ENCODE measurements at places on chromosomes 1 and 21. TPM values are rescaled to one million over a fixed set of nuclear protein-coding genes. Genes with fewer than 3 reads are reported as not detected.

DNA sequence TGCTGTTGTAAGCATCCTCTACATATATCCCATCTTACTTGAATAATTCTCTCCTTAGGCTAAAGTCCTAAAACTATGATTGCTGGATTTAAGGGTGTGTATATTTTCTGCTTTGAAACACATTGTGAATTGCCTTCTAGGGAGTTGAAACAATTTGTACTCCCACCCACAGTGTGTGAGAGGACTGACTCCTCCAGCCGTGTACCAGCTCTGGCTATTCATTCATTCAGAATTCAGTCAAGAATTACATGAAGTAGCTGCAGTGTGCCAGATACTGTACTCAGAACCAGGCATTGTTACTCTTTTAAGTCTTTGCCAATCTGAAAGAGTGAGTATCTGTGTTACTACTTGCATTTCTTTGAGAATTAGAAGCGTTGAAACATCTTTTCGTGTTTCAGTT, 135.0 kb downstream of the DHRS3 start:
- H3K27me3 ChIP-seq: no peaks in the 10 kb centered on the region
- H3K36me3 ChIP-seq: peaks cover 4% of the 10 kb centered on the region
- H3K4me3 ChIP-seq: no peak overlapping the region
- no peak overlapping the region for H3K27ac ChIP-seq
- peaks cover 58% of the 10 kb centered on the region for H3K4me1 ChIP-seq
- no peak for DNase-seq

DNA sequence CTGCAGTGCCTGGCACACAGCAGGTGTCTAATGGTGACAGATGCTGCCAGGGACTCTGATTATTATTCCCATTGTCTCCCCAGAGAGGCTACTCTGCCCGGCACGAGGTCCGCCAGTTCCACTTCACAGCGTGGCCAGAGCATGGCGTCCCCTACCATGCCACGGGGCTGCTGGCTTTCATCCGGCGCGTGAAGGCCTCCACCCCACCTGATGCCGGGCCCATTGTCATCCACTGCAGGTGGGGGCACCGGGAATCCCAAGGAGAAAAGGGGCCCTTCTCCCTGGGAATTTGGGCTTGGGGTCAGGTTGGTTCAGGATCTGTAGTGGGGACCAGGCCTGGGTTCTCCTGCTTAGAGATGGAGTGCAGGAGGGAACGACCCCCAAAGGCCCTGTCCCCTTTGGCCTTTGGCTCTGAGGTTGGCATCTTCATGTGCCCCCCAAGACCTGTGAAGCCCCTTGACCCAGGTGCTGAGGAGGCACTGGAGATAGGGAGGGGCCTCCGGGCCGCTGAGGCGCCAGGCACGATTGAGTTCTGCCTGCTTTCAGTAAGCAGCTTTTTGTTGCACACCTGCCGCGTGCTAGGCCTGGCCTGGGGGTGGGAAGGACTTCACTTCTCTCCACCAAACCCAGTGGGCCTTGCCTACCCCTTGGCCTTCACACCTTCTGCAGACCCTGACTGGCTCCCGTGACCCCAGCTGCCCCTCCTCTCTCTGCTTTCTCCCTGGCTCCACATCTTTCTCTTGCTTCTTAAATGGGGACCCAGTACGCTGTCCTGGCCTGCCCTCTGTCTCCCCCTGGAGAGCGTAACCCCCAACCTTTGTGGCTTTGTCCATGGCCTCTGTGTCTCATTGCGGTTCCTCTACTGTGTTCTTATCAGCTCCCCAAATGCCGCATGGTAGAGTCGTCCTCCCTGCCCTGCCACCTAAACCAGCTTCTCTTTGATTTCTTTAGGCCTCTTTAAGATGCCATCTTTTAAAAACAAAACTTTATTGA, 76.4 kb downstream of the PTPRU start:
- H3K4me1 ChIP-seq: no peaks in the 10 kb centered on the region
- no peaks in the 10 kb centered on the region for H3K27me3 ChIP-seq
- no peak overlapping the region for H3K27ac ChIP-seq
- no peak overlapping the region for H3K4me3 ChIP-seq

GRCh38 chr1:176602388-176603004, 139.5 kb downstream of the PAPPA2 start:
- no peak overlapping the region for H3K4me3 ChIP-seq
- no peak overlapping the region for H3K27ac ChIP-seq
- no peaks in the 10 kb centered on the region for H3K27me3 ChIP-seq
- H3K36me3 ChIP-seq: no peaks in the 10 kb centered on the region
- no peaks in the 10 kb centered on the region for H3K4me1 ChIP-seq
- no peak for DNase-seq

DNA sequence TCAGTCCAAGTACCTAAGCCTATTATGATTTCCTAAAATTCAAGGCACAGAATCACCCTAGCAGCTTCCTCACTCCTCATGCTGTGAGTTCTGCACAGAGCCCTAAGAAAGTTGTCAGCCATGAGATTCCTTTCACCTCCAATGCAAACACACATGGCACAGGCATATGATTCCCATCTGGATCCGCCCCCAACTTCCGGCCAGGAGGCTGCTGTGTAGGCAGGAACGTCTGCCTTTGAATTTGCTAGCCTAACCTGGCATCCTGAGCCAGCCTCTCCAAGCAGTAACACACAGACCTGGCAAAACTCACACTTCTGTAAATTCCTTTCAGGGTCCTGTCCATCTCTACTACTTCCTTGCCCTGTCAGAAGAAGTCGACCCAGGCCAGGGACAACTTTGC, 521.1 kb upstream of the BEND5 start:
- no peaks in the 10 kb centered on the region for H3K27me3 ChIP-seq
- H3K4me3 ChIP-seq: no peak overlapping the region

DNA sequence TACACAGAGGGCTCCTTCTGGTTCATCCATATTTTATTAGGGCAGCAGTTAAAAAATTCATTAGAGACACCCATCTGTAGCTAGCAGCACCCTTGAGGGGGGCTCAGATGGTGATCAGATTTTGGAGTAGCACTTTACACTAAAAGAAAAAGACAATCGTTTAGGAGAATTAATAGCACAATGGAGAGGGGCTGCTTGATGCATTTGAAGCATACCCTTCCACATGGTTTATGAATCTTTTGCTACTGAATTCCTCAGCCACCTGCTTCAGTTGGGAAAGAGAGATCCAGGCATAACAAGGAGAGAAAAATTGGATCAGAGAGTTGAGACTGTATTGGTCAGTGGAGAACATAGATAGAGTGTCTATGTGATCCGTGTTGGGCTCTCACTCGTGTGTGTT, 54.4 kb downstream of the DISC1 start:
- H3K27me3 ChIP-seq: no peaks in the 10 kb centered on the region
- H3K4me3 ChIP-seq: no peak overlapping the region
- peaks cover 8% of the 10 kb centered on the region for H3K4me1 ChIP-seq
- DNase-seq: no peak
- no peaks in the 10 kb centered on the region for H3K36me3 ChIP-seq
- no peak overlapping the region for H3K27ac ChIP-seq

GRCh38 chr1:232457595-232457994, 172.3 kb downstream of the SIPA1L2 start:
- no peak for DNase-seq
- H3K36me3 ChIP-seq: no peaks in the 10 kb centered on the region
- no peaks in the 10 kb centered on the region for H3K27me3 ChIP-seq
- no peak overlapping the region for H3K4me3 ChIP-seq
- H3K27ac ChIP-seq: no peak overlapping the region
- no peaks in the 10 kb centered on the region for H3K4me1 ChIP-seq

- H3K4me3 ChIP-seq: no peak overlapping the region
- peaks cover 21% of the 10 kb centered on the region for H3K4me1 ChIP-seq
- H3K27me3 ChIP-seq: no peaks in the 10 kb centered on the region
- DNase-seq: peak; percentile 42
- no peak overlapping the region for H3K27ac ChIP-seq
Measured at GRCh38 chr1:6257541-6258069, 3.3 kb downstream of the GPR153 start.

The DRAXIN gene
- total RNA-seq: not detected

The OR4F29 gene
- total RNA-seq: not detected

DNA sequence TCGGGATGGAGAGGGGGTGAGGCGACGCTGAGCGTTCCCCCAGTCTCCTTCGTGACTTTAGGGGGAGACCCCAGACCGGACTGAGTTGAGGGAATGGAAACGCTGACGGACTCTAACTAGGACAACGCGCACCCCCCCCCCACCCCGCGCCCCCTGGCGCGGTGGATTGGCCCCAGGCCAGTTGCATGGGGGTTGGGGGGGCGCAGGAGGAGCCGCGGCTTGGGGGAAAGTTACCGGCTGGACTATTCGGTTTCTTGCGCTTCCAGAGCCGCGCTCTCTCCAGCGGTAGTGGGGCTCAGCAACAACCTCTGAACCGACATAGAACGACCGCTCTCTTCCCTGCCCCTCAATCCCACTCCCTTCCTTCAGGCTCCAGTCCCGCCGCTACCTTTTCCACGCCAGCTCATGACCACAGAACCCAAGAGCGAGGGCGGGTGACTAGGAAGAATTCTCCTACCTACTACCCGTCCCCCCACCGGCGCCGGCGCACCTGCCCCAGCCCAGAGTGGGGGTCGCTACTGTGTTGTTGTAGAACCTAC, 694 bp downstream of the ZBTB7B start:
- H3K4me1 ChIP-seq: peaks cover 57% of the 10 kb centered on the region
- DNase-seq: peak; percentile 47
- H3K27me3 ChIP-seq: no peaks in the 10 kb centered on the region
- peak overlapping the region; percentile 83 for H3K4me3 ChIP-seq
- peaks cover 9% of the 10 kb centered on the region for H3K36me3 ChIP-seq
- peak overlapping the region; percentile 88 for H3K27ac ChIP-seq
